ENCODE measurements at places on chromosomes 2 and 18.

DNA sequence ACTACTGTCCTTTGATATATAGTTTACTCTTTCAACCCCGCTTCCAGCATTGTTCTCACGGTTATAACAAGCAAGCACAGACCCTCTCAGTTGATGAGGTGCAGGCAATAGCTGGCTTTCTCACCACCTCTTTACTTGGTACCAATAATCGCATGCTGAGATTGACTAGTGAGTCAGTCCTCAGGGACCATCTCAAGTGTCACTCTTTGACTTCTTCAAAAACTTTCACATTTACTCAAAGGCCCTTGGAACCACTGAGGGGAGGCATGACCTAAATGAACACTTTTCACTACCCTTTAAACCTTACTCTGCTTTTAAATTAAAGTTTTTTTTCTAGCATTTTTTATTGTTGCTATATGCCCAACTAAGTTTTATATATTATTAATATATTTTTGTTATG, 101.8 kb downstream of the DAW1 start:
- no peak for DNase-seq

DNA sequence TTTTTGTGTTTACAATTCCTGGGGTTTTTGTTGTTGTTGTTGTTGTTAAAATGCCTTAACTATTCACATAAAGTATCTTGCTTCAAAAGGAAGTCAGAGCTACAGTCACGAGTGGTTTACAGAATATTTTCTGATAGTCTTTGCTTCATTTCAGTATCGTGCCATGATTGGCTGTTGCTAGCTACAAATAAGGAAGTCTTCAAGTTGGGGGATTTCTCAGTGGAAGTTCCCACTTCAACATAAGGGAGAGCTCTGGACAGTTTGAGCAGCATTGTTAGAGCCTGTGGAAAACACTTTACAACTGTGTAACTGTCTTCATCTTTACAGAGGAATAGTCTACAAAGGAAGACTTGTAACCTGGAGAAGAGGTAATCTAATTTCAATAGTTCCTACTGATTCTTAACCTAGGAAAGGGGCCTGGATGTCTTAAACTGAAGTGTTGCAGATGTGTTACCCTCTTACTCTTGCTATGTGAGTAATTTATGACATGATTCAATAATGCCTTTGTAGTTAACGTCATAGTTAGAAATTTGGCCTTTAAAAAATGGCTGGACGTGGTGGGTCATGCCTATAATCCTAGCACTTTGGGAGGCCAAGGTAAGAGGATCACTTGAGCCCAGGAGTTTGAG, 23.4 kb upstream of the TANK start:
- DNase-seq, result no peak

- no peak for DNase-seq
Observed at GRCh38 chr2:138866797-138867196, 86.6 kb upstream of the NXPH2 start.

GRCh38 chr2:177651833-177652232, 259.3 kb downstream of the AGPS start:
- no peak for DNase-seq

DNA sequence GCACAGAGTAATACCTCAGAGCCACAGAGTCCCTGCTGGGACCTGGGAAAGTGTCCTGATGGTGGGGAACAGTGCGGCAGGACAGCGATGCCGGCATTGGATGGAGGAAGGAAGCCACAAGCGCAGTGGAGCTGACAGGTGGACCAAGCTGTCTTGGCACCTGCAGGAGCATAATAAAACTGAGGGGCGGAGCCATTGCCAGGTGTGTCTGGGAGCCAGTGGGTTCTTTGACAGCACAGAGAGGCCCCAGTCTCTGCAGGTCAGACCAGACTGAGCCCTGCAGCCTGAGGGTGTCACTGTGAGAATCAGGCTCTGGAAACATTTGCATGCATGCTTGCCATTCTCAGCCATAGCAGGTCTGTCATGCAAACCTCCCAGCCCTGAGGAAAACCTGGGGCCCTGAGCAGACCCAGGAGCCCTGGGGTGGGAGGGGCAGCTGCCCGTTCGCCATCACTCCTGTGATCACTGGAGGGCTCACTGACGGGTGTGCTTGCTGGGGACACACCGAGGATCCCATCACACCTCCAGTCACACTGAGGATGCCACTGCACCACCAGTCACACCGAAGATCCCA, 210.5 kb upstream of the HDAC4 start:
- no peak for DNase-seq

- no peak for DNase-seq
Observed at GRCh38 chr2:76448956-76449355, 738.2 kb upstream of the GCFC2 start.

DNA sequence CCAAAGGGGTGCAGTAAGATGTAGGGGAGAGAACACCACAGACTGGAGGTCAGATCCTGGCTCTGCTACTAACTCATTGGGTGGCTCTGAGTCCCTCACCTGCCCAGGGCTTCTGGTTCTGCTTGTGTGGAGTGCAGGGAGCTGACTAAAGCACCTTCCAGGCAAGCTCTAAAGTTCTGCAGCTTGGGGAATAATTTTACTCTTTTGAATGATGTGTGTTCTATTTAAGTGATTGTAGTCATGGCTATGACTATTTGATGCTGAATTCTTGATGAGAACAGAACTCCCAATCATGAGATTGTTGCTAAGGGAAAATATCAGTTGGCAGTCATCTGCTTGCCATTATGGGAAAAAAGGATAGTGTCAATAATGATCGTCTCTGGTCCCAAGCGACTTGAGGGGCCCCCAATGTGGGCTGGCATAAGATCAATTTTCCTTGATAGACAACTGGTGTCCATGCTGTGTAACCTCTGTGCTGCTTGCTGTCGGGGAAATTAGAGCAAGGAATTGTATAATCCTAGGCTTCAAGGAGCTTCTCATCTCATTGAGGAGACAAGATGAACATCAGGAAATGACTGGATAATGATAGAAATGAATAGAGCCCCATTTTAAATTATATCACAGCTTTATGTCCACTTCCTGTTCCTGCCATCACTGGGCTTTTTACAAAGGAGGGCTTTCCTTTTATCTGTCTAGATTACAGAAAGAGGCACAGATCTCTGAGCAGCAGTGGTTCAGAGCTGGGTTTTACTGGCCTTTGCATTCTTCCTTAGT, 131.7 kb downstream of the SLC4A3 start:
- no peak for DNase-seq

- no peak for DNase-seq
Observed at GRCh38 chr2:182368446-182368845, 58.4 kb downstream of the PDE1A start.

- DNase-seq, result no peak
Observed at GRCh38 chr2:33210626-33211025, 263.9 kb downstream of the LTBP1 start.

- DNase-seq, result no peak
Observed at GRCh38 chr2:221791844-221792243, 219.7 kb upstream of the EPHA4 start.

- DNase-seq, result no peak
Observed at GRCh38 chr2:197920088-197920487, 115.7 kb downstream of the PLCL1 start.

- DNase-seq, result no peak
Observed at GRCh38 chr2:51581636-51582267, 549.8 kb upstream of the NRXN1 start.

DNA sequence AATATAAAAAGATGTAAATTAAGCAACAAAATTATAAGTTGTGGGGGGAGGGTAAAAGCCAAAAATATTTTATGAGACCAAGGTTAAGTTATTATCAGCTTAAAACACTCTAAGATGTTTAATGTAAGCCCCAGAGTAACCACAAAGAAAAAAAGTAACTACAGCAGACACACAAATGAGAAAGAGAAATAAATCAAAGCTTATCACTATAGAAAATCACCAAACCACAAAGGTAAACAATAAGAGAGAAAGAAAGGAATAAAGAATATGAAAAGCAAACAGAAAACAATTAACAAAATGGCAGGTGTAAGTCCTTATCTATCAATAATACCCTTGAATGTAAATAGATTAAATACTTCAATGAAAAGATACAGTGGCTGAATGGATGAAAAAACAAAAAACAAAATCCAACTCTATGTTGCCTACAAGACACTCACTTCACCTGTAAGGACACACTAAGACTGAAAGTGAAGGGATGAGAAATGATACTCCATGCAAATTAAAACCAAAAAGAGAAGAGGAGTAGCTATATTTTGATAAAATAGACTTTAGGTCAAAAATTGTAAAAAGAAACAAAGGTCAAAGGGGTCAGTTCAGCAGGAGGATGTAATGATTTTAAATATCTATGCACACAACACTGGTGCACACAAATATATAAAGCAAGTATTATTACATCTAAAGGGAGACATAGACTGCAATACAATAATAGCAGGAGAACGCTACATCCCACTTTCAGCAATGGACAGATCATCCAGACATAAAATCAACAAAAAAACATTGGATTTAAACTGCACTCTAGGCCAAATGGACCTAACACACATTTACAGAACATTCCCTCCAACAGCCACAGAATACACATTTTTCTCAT, 80.7 kb downstream of the PTPN2 start:
- DNase-seq, result no peak

GRCh38 chr2:119179202-119179601, 20.7 kb upstream of the C1QL2 start:
- DNase-seq, result no peak

- peak; percentile 41 for DNase-seq
Observed at GRCh38 chr2:10971161-10971887, 59.6 kb downstream of the KCNF1 start.
